ENCODE measurements at places on chromosomes 1 and 21. TPM values are rescaled to one million over a fixed set of nuclear protein-coding genes. Genes with fewer than 3 reads are reported as not detected.

CD5L gene
- total RNA-seq = not detected

GRCh38 chr1:53063744-53064515 lies 1.9 kb downstream of the PODN start:
- H3K4me1 ChIP-seq = 0 out of 2 replicates have a peak, but pooled peaks cover 5% of the 10 kb centered on the region
- H3K36me3 ChIP-seq = no peaks in the 10 kb centered on the region
- no peak overlapping the region for H3K27ac ChIP-seq

DNA sequence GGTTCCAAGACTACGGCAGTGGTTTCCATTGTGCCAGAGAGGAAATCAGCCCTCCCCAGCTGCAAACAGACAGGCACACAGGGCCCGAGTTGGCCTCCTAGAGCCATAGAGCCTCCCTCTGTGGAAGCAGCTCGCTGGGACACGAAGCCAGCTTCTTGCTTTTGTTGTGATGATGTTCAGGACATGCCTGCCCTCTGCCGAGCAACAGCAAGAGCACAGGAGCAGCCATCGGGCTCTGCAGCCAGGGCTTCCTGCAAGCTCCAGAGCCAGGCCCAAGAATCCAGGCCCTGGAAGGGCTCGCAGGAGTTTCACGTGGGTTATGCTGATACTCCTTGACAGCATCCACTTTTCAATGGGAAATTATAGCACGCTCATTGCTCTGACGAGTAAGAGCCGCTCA lies 18.5 kb downstream of the NPHP4 start:
- peak; percentile 24 for DNase-seq
- peaks cover 16% of the 10 kb centered on the region for H3K36me3 ChIP-seq
- H3K4me3 ChIP-seq = no peak overlapping the region
- H3K27me3 ChIP-seq = no peaks in the 10 kb centered on the region
- H3K27ac ChIP-seq = no peak overlapping the region

IL19 gene
- total RNA-seq = not detected

GRCh38 chr1:1073743-1074587 lies at the start of gene RNF223:
RNF223 (minus strand) TSS chr1:1074306; CDS start chr1:1072566, 1,740 bp downstream.
- H3K27ac ChIP-seq = peak within 1 kb of the TSS; percentile 68
- H3K4me3 ChIP-seq = no peak within 1 kb of the TSS
- H3K4me1 ChIP-seq = no peaks in the 10 kb centered on the region
- no peaks in the 10 kb centered on the region for H3K36me3 ChIP-seq
- peaks cover 12% of the 10 kb centered on the region for H3K27me3 ChIP-seq

CR1L gene
- total RNA-seq = 12.5 TPM

- peaks cover 86% of the 10 kb centered on the region for H3K36me3 ChIP-seq
- no peak for DNase-seq
- no peak overlapping the region for H3K4me3 ChIP-seq
Measured at GRCh38 chr1:24659166-24659904, 16.2 kb downstream of the SRRM1 start.

DNA sequence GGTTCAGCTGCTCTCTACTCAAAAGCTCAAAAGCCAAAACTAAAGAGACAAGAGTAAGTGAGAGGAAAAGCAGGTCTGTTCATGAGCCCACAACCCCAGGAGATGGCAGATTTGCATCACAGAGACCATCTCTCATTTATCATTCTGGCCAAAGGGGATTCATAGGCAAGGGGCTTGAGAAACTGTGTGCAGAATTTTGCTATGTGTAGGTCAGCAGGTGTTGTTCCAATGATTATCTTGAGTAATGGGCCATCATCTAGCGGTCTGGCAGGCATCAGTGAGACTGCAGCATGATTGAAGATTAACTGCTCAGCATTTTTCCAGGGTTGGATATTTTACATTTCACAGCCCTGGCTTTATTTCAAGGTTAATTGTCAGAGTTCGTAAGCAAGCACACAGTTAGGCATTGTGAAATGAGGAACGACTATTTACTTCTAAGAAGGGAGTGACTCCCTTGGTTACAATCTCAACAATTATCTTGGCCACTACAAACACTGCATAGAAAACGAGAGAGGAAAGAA lies 1204.6 kb upstream of the TMPRSS15 start:
- H3K27me3 ChIP-seq = no peaks in the 10 kb centered on the region
- no peak for DNase-seq
- no peak overlapping the region for H3K4me3 ChIP-seq
- no peaks in the 10 kb centered on the region for H3K36me3 ChIP-seq
- H3K27ac ChIP-seq = peak overlapping the region; percentile 88

SARS1 gene
- 149 TPM for total RNA-seq

GRCh38 chr1:200542162-200542561 lies 78.4 kb downstream of the KIF14 start:
- DNase-seq = no peak
- no peak overlapping the region for H3K4me3 ChIP-seq
- H3K27ac ChIP-seq = no peak overlapping the region

DNA sequence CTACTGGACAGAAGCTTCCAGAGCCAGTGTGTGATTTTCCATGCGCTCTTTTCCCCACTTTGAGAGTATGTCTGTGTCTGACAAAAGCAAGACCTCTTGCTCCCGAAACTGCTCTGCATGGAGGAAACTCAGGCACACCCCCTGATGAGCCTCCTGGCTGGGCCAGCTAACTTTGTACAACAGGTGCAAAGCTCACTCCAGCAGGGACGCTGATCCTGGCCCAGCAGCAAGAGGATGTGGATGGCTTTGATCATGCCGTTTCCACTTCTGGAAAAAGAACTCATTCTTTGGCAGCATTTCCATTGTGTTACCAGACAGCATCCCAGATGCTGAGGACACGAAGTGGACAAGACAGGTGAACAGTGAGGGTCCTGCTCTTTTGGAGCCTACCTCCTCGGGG lies 103.1 kb downstream of the TLR5 start:
- H3K27ac ChIP-seq = no peak overlapping the region
- DNase-seq = no peak
- peaks cover 28% of the 10 kb centered on the region for H3K36me3 ChIP-seq

GRCh38 chr1:178690496-178690895 lies 34.5 kb upstream of the RALGPS2 start:
- H3K27ac ChIP-seq = no peak overlapping the region
- peaks cover 11% of the 10 kb centered on the region for H3K4me1 ChIP-seq
- no peak for DNase-seq
- H3K36me3 ChIP-seq = no peaks in the 10 kb centered on the region

UTS2 gene
- total RNA-seq = not detected

TMPRSS2 gene
- total RNA-seq = 8.5 TPM

GRCh38 chr1:65440915-65441314 lies 20.4 kb downstream of the LEPR start:
- H3K4me1 ChIP-seq = peaks cover 42% of the 10 kb centered on the region
- no peak for DNase-seq
- no peak overlapping the region for H3K27ac ChIP-seq
- H3K36me3 ChIP-seq = peaks cover 17% of the 10 kb centered on the region
- no peak overlapping the region for H3K4me3 ChIP-seq
- no peaks in the 10 kb centered on the region for H3K27me3 ChIP-seq

- no peaks in the 10 kb centered on the region for H3K27me3 ChIP-seq
- H3K4me1 ChIP-seq = no peaks in the 10 kb centered on the region
- H3K27ac ChIP-seq = no peak overlapping the region
- no peak overlapping the region for H3K4me3 ChIP-seq
Measured at GRCh38 chr21:37232274-37233018, 34.7 kb downstream of the VPS26C start.

- H3K4me3 ChIP-seq = no peak overlapping the region
- no peaks in the 10 kb centered on the region for H3K36me3 ChIP-seq
- no peaks in the 10 kb centered on the region for H3K27me3 ChIP-seq
- H3K4me1 ChIP-seq = peaks cover 10% of the 10 kb centered on the region
- no peak for DNase-seq
Measured at GRCh38 chr1:116760487-116760886, 6.3 kb downstream of the CD2 start.

GRCh38 chr21:40250514-40251294 lies 383.5 kb downstream of the PCP4 start:
- no peak for DNase-seq
- no peak overlapping the region for H3K4me3 ChIP-seq
- H3K4me1 ChIP-seq = no peaks in the 10 kb centered on the region
- peaks cover 42% of the 10 kb centered on the region for H3K36me3 ChIP-seq

NBPF6 gene
- total RNA-seq = not detected

- H3K4me1 ChIP-seq = no peaks in the 10 kb centered on the region
- peaks cover 35% of the 10 kb centered on the region for H3K36me3 ChIP-seq
- peaks cover 2% of the 10 kb centered on the region for H3K27me3 ChIP-seq
- H3K4me3 ChIP-seq = no peak overlapping the region
Measured at GRCh38 chr1:26839339-26839722, 12.8 kb downstream of the ZDHHC18 start.

- H3K27me3 ChIP-seq = peaks cover 6% of the 10 kb centered on the region
- H3K36me3 ChIP-seq = peaks cover 16% of the 10 kb centered on the region
- DNase-seq = no peak
- peaks cover 13% of the 10 kb centered on the region for H3K4me1 ChIP-seq
- no peak overlapping the region for H3K4me3 ChIP-seq
Measured at GRCh38 chr1:207424570-207425131, 29.5 kb upstream of the CR2 start.

DNA sequence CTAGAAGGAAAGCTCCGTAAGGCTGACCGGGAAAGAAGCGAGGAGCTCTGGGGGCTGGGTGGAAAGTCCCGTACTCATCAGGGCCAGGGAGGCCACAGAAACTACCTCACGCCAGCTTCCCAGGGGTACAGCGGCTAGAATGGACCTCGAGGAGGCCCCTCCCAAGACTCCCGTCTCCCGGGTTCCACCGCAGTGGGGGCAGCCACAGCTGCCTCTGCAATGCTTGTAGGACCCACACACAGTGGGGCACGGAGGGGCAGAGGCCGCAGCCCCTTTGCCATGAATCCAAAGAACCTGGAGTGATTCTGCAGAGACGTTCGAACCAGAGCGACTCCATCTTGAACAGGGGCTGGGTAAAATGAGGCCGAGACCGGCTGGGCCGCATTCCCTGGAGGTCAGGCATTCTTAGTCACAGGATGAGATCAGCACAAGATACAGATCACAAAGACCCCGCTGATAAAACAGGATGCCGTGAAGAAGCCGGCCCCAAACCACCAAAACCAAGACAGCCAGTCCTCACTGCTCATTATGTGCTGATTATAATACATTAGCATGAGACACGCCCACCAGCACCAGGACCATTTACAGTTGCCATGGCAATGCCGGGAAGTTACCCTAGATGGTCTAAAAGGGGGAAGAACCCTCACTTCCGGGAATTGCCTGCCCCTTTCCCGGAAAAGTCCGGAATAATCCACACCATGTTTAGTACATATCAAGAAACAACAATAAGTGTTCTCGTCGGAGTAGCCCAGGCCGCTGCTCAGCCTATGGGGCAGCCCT lies 1.6 kb upstream of the ANKRD65 start:
- peaks cover 37% of the 10 kb centered on the region for H3K4me1 ChIP-seq
- peak; percentile 40 for DNase-seq
- H3K27me3 ChIP-seq = peaks cover 2% of the 10 kb centered on the region
- H3K27ac ChIP-seq = peak overlapping the region; percentile 68

DENND2C gene
- total RNA-seq = 2.9 TPM

TENT5C gene
- 1.1 TPM for total RNA-seq

CLDN17 gene
- not detected for total RNA-seq

DNA sequence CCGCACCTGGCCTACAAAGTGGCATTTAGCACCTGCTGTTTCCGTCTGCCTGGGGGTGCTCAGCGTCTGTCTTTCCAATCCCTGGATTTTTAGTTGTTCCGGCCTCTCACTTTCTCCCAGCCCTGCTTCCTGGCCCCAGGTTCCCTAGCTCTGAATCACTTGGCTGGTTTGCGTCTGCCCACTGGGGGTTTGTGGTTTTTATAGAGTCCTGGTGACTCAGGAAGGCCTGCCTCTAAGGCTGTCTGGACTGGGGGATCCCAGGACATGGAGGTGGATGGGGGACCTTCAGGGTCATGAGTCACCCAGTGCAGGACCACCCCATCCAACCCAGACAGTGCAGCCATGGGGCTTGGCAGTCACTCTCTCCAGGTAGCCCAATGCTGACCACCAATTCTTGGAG lies 53.5 kb downstream of the MRPL37 start:
- no peaks in the 10 kb centered on the region for H3K27me3 ChIP-seq
- no peak for DNase-seq
- peak overlapping the region; percentile 8 for H3K27ac ChIP-seq
- no peaks in the 10 kb centered on the region for H3K36me3 ChIP-seq
- no peak overlapping the region for H3K4me3 ChIP-seq

DNA sequence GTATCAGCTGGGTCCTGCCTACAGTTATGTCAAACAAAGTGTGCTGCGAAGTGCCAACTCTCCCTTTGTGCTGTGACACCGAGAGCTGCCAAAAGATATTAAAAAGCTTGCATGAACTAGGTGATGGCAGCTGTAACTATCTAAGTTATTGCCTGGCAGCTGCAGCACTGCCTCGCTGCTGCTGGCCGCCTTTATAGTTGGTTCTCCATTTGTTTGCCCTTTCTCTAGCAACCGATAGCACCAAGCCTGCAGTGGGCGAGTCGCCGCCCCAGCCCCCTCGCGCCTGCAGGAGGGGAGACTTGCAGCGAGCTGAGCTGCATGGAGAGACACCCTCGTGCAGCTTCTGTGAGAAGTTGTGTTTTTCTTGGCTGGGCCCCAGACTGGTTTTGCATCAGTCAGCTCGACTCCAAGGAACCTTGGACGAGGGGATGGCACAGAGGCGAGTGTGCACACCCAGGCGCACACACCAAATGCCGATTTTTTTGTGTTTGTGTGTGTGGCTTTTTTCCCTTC lies 330.6 kb downstream of the RPS6KC1 start:
- DNase-seq = no peak
- peaks cover 8% of the 10 kb centered on the region for H3K4me1 ChIP-seq
- no peak overlapping the region for H3K4me3 ChIP-seq
- H3K36me3 ChIP-seq = no peaks in the 10 kb centered on the region

- H3K27ac ChIP-seq = no peak overlapping the region
- H3K4me3 ChIP-seq = no peak overlapping the region
- H3K36me3 ChIP-seq = peaks cover 28% of the 10 kb centered on the region
- no peaks in the 10 kb centered on the region for H3K4me1 ChIP-seq
Measured at GRCh38 chr1:183769956-183770815, 34.7 kb upstream of the RGL1 start.

GRCh38 chr1:218702775-218703174 lies 357.6 kb downstream of the TGFB2 start:
- H3K27ac ChIP-seq = no peak overlapping the region
- DNase-seq = no peak
- no peaks in the 10 kb centered on the region for H3K36me3 ChIP-seq
- H3K4me3 ChIP-seq = no peak overlapping the region
- H3K27me3 ChIP-seq = no peaks in the 10 kb centered on the region

PRELP gene
- total RNA-seq = 0.18 TPM

Data from WTC11 (cell line).